ENCODE measurements at places on chromosomes 13 and 19.

DNA sequence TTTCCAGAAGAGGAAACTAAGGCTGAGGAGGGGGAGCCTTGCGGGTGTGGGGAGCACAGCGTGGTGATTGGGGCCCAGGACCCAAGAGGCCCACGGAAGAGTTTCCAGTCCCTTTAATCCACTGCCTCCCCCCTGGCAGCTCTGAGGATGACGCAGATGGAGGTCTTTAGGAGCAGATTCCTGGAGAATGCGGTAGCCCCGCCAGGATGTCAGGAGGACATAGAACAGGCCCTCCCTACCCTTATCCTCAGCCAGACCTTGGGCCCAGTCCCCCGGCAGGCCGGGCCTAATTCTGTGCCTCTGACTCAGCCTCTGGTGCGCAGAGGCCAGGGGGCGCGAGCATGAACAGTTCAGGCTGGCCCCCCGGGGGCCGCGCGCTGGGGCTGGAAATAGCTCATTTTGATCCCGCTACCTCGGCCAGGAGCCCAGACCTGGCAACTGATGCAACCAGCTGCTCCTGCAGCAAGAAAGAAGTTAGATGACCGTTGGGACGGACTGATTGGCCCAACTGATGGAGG lies 461 bp upstream of the HSPB6 start:
- DNase-seq: peak; percentile 65

- DNase-seq: no peak
These were observed 1139.6 kb upstream of the PCDH9 start for GRCh38 chr13:68369739-68370138.

DNA sequence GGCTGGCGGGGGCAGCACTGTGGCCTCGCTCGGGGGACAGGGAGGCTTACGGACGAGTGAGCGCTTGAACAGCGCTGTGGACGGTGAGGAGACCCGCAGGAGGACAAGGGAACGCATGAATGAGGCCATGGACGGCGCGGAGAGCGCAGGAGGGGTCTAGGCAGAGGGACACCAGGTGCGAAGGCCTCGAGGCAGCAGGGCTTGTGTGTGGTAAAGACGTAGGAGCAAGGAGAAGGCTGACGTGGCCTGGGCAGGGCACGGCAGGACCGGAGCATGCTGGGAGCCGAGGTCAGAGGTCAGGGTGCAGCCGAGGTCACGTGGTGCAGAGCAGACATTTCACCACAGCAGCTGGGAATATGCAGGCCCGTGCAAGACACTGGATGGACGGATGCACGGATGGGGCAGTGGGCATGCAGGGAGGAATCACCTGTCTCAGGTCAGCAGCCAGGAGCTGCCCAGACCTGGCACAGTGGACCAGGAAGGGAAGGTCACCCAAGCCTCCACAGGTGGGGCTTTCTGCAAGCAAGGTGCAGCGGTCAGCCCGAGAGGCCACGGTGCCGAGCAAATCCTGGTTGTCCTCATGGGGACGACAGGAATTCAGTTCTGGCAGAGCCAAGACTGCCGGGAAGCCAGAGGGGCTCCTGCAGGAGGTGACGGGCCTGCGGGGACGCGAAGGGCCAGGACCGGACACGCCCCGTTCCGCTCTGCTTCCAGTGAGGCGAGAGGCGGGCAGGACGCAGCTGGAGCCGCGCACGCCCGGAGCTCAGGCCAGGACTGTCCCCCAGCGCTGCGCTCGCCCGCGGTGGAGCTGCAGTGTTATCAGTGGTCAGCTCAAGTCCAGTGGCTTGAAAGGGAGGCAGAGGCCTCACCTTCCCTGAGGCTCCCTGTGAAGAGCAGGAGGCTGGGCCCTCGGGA lies 72.2 kb downstream of the RASA3 start:
- DNase-seq: no peak

DNA sequence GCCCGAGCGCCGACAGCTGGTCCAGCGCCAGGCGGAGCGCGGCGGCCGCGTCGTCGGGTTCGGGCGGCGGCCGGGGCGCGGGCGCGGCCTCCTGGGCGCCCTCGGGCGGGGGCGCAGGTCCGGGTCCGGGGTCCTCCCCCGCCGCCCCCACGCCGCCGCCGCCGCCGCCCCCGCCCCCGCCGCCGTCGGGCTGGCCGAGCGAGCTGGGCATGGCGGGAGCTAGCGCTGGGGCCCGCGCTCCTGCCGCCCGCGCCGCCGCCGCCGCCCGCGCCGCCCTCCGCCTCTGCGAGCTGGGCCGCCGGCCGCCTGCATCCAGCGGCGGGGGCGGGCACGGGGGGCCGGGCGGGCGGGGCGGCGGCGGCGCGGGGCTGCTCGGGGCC lies 287 bp downstream of the MEX3D start:
- no peak for DNase-seq

DNA sequence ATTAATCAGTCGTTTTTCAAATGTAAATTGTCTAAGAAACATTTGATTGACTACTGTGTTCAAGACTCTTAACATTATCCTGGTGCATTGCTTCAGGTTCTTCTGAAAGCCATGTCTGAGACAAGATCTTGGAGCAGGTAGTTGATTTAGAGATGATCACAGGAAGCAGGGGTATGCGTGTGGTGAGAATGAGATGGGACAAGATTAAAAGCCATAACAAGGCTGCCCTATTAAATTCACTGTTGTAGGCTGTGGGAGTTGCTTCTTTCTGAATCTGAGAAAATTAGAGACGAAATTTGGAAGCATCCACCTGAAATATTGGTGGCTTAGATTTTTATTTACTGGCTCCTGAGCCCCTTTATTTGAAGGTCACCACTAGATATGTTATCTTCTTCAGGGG lies 687.4 kb upstream of the SLITRK6 start:
- DNase-seq: no peak

DNA sequence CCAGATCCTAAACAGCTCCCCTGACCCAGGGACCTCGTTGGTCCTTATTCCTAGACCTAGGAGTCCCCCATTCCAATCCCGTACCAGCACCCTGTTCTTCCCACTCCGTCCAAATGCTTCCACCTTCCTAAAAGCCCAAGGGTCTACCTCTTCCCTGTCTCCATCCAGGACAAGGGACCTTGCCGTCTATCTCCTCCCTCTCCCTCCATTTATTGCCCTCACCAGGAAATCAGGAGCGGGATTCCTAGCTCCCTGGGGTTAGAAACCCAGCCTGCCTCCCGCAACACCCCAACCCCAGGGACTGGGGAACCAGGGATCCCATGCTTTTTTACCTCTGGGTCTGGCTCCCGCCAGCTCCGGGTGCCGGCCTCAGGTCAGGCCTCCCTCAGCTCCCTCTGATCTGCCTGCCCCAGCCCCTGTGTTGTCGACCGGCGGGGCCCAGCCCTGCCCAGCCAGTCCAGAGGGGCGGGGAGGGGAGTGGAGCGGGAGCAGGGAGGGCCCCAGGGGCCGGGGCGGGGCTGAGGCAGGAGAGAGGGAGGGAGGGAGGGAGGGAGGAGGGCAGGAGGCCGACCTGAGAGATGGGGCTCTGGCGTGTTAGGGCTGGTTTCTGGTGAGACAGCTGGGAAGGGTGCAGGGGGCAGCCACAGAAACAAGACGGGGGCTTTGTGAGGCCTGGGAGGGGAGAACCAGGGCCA lies at the start of gene B3GNT8:
TSS of gene B3GNT8 (minus strand) at position 423 of the 695 bp plus-strand sequence. CDS start 596 bp downstream, outside the sequence.
- no peak for DNase-seq

DNA sequence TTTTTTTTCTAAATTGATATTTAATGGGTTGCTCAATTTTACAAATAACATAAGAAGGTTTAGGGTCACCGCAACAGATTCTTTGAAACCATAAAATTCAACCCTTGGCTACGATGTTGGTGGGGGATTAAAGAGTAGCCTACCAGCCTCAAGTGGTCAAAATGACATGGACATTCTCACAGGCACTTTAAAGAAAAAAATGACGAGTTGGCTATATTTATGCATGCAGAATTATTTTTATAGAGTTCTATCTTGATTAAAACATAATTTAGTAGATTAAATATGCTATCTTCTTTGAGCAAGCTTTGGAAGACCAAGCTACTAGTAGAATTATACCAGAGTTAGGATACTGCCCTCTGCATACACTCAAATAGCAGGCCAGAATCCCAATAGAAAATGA lies 293.0 kb downstream of the DCT start:
- no peak for DNase-seq

DNA sequence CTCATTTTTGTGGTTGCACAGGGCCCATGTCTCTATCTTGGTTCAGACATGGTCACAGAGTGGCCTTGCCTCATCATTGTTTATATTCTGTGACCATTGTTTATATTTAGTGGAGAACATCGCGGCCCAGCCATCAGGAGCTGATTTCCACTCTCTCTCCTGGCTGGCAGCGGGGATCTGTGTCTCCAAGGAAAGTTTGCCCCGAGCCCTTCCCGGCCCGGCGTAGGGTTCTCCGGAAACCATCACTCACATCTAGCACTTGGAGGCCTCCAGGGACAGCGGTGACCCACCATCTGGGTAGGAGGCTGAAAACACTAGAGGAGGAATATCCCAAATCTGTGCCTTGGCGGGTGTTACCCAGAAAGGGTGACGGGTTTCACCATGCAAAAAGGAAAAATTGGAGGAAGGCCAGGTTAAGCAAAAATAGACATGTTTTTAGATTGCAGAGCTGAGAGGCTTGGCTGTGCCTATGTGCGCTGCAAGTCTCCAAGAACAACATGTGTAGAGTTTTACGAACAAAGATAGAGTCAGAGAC lies 726 bp upstream of the ZNF358 start:
- no peak for DNase-seq

DNA sequence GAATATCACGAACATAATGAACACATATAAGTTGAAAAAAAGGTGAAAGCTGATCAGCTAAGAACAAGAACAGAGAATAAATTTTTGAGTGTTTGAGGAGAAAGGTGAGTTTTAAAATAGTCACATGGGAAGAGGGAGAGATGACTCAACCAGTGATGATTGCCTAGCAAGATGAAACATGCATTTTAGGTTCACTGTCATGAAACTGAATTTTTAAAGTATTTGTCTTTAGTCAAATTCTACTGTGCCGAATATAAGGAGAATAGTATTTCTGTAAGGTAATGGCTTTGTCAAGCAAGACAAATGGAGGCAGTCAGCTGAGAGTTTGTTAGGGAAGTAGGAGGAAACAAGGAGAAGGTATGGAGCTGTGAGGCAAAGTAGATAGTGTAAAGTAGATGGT lies 2557.4 kb downstream of the PCDH9 start:
- no peak for DNase-seq

GRCh38 chr13:113348591-113348990 lies 15.3 kb downstream of the GRTP1 start:
- DNase-seq: no peak

DNA sequence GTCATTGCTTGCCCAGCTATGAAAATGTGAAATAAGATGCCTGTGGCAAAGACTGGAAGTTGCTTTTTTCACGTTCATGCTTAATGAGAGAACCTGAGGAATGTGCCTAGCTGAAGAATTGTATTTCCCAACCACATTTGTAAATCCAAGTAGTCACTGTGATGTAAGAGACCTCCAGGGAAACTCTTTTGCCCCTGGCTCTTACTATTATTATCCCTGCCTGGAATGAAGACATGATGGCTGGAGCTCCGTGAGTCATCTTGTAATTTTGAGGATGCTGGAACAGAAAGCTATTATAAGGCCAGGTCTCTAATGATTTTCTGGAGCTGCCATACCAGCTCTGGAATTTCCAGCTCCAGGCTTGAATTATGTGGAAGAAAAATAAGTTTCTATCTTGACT lies 894.3 kb downstream of the DIAPH3 start:
- no peak for DNase-seq

- DNase-seq: no peak
These were observed 20.1 kb downstream of the KRTDAP start for GRCh38 chr19:35470128-35470527.

DNA sequence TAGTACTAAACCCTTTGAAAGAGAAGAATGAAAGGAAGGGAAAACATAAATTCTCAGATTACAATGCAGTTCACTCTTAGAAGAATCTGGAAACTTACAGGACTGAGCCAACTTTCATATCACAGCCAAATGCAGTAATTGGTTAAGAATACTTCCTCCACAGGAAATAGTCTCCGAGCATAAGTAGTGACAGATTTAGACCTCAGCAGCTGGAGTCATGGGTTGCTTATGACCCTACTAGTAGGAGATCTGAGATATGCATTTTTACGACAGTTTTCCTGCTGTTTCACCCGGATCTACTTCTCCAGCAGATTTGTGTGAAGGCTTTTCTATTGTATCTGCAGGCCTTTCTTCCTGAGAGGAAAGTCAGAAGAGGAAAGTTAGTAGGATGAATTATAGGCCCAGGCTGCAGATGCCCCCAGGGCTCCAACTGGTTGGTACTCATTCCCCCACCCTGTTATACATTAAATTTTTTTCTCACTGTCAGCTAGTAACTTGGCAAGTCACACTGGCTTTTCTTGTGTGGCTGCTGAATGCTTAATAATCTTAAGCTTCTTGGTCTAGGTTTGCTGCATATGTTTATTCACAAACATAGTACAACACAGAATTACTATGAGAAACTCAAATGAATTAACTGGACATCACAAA lies 1241.5 kb upstream of the MIR17HG start:
- no peak for DNase-seq

DNA sequence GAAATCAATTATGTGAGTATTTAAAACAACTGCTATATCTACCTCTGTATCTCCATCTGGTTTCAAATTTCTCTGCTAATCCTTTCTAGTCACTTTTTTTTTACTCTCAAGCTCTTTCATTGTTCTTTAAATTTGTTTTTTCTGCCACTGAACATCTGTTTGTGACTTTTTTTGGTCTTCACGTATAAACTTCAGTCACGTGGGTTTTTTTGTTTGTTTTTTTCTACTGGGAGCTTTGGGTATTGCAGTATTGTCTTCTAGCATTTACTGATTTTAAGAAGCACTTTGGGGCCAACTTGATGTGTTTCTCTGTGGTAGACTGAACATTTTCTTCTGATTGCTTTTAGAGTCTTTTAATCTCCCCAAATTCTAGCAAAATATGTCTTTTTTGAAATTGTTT lies 262.6 kb upstream of the RXFP2 start:
- no peak for DNase-seq

DNA sequence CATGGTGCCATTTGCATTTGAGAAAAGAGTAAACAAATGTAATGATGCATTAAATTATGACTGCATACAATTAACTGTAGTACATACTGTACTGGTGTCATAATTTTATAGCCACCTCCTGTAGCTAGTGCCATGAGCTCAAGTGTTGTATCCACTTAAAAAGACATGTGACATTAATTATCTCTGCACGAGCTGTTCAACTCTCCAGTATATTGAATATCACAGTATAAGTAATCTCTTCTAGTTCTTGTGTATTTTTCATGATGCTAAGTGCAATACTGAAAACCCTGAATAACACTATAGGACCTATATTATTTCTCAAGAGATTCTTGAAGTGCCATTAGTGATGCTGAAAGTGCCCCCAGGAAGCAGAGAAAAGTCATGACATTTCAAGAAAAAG lies 387.3 kb downstream of the PCDH17 start:
- no peak for DNase-seq

- DNase-seq: no peak
These were observed 699 bp downstream of the IFNL1 start for GRCh38 chr19:39296906-39297305.

GRCh38 chr19:5470264-5470671 lies 15.1 kb downstream of the ZNRF4 start:
- DNase-seq: no peak

GRCh38 chr13:105518086-105518485 lies 1017.4 kb downstream of the EFNB2 start:
- DNase-seq: no peak

- no peak for DNase-seq
These were observed 9.2 kb downstream of the RYR1 start for GRCh38 chr19:38442736-38443135.

- DNase-seq: no peak
These were observed 63.7 kb upstream of the TMTC4 start for GRCh38 chr13:100738176-100738855.

GRCh38 chr19:19624032-19624570 lies 3.9 kb downstream of the LPAR2 start:
- no peak for DNase-seq

- DNase-seq: no peak
These were observed 67.4 kb downstream of the MAP4K1 start for GRCh38 chr19:38550376-38550775.
